ENCODE measurements at places on chromosomes 13 and 19. TPM values are rescaled to one million over a fixed set of nuclear protein-coding genes. Genes with fewer than 3 reads are reported as not detected.

- no peak for DNase-seq
Measured at GRCh38 chr13:45512098-45512496, 47.4 kb downstream of the COG3 start.

GRCh38 chr13:113597391-113598080, 13.0 kb downstream of the TFDP1 start:
- DNase-seq = no peak

DNA sequence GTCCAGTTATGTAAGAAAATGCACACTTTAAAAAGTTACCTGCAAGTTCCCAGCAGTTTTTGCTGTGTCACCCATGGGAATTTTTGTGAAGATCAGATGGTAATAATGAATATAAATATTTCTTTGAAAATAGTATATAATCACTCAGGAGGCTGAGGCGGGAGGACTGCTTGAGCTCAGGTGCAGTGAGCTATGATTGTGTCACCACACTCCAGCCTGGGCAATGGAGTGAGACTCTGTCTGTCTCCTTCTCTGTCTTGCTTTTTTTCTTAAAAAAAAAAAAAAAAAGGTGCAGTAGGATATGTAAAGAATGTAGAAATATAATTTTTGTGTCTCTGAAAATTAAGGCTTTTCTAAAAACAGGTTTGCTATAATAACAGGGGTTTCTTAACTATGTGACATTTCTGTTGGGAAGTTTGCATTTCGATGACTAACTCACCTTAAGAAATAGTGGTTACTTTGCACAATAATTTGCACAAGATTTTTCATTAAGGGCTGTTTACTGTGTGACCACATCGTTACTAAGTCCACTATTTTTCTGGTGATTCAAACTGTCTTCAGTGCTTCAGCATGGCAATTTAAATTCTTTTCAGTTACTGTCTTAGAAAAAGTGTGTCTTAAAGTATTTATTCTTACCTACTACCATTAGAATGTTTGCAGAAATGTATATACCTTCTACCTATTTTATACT, 37.3 kb downstream of the DNAJC3 start:
- DNase-seq = no peak

- no peak for DNase-seq
Measured at GRCh38 chr19:42250183-42250665, 4.7 kb downstream of the ERF start.

GRCh38 chr13:113553511-113554332, 30.8 kb upstream of the TFDP1 start:
- no peak for DNase-seq

DNA sequence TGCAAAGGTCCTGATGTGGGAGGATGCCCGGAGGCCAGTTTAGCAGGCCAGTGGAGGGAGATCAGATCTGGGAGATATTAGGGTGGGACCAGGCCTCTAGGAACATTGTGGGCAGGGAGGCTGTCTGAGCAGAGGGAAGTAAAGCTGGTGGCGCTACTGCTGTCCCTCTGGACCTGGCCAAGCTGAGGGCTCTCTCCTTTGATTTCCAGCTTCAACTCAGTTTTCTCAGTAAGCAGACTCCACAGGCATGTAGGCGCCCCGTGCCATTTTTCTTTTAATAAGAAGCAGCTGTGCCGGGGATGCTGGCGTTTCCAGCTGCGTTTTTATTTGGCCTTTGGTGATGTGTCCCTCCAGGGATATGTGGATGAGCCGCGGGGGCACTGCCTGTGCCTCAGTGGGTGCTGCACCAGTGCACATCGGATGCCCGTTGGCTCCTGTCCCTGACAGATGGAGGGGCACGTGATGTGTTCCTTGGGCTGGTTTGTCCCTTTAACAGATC, 6.7 kb downstream of the DNM2 start:
- DNase-seq = no peak

DNA sequence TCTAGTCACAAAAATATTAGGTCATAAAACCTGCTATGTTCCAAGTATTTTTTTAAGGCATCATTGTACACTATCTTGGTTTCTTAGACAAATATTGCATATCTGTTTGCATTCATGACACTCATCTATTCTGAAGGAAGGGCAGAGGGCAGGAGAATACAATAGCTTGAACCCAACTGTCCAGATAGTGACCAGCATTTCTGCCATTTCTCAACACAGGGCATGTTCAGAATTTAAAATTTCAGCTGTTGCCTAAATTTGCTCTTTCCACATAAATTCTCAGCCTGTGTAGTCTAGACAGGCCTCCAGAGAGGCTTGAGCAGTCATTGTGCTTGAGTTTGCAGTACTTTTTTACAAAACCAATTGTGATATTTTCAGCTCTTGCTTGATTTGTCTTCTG, 119.5 kb downstream of the ZAR1L start:
- no peak for DNase-seq

DNA sequence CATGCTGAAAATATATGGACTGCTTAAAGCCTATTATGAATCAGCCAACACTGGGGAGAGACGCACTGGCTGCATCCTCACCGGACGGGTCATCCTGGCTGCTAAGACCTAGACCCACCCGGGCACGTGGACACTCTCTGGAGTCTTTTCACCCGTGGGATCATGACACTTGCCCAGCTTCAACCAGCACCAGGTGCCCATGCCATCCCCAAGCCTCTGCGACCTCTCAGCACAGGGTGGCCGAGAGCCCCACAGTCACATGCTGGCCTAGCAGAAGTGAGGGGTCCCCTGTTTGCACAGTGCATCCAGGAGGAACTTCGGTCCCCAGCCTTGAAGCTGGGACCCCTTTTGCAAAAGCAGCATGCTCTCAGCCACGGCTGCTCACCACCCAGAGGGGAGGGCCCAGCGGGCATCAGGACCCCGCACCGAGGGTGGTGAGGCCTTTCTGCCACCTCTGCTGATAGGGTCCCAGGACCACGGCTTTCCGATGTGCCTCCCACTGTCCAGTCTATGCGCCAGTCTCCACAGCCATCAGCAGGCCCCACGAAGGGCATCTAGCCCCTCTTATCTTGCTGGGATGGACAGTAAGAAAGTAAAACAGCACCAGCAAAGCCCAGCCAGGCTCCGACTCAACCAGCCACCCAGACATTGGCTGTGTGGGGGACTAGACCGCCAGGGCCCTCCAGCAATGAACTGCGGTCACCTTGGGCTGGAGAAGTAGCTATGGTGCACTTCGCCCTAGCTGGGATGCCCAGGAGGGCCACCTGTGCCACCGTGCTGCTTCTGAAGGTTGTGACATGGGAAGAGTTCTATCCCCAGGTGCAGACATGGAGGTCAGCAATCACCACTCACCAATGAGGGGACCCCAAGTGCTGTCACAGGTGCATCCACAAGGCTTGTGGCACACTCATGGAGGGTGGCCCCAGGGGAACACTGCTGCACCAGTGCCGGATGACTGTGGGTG, 73.1 kb downstream of the CEBPG start:
- DNase-seq = no peak

- no peak for DNase-seq
Measured at GRCh38 chr19:45136507-45137178, 24.1 kb downstream of the NKPD1 start.

- no peak for DNase-seq
Measured at GRCh38 chr13:33377825-33378224, 92.3 kb upstream of the STARD13 start.

DNA sequence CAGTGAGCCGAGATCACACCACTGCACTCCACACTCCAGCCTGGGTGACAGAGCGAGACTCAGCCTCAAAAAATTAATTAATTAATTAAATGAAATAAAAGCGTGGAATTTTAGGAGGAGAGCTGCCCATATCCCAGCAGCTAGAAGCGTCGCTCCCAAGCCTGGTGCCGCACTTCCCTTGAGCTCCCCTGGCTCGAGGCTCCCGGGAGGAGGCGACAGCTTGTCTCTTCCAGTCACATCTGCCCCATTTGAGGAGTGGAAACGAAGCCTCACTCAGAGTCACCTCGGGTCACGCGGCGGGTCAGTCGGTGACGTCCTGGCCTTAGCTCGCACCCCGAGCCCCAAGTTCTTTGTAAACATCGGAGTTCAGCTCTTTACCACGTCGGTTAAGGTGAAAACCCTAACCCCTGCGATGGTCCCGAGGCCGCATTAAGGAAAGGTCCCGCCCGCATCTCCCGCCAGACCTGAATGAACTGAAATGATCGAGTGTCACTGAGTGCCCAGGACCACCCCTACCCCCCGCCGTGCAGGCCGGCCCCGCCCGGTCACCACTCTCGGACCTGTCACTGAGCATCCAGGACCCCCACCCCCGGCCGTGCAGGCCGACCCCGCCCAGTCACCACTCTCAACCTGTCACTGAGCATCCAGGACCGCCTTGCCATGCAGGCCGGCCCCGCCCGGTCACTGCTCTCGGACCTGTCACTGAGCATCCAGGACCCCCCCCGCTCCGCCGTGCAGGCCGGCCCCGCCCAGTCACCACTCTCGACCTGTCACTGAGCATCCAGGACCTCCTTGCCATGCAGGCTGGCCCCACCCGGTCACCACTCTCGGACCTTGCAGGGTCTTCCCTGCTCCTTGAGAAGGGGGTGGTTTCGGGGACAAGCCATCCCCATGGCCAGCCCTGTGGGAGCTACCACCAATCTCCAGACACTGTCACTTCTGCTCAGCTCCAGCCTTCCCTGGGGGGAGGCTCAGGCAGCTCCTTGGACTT, 176.9 kb downstream of the KDM4B start:
- no peak for DNase-seq

DNA sequence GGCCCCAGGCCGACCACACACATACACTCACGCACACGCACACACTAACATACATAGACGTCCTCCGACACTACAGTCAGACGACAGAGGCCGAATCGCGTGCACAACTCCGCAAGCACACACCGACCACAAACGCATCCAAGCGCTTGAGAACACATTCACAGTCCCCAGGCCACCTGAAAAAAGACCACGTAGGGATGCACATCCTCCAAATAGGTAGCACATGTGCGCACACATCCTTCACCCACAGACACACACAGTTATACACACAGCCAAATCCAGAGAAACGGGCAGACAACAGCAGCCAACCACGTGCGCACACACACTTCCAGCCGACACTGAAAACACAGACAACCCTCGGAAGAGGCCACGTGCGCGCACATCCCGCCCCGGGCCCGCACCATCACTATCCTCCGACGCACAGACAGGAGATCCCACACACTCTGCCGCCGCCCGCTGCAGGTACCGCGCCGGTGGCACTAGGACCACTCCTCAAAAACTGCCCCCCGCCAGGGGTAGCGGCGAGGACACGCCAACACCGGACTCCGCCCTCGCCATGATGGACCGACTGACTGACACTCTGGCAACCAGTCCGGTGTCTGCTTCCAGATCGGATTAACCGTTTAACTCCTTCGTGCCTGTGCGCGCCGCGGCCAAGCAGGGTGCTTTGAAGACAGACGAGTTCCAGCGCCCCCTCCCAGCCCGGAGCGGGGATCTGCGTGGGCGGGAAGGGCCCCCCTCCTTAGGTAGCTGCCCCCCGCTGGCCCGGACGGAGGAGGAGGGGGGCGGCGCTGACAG, 493 bp upstream of the PDE4A start:
- no peak for DNase-seq

- no peak for DNase-seq
Measured at GRCh38 chr19:39321117-39321831, 611 bp upstream of the LRFN1 start.

Gene RXFP2
- polyA plus RNA-seq = not detected

Gene SELENOV
- polyA plus RNA-seq = not detected

Gene CBY2
- polyA plus RNA-seq = not detected

Gene ZNF135
- polyA plus RNA-seq = 12.0 TPM

Gene LILRA2
- polyA plus RNA-seq = 1.6 TPM

Gene PCP2
- polyA plus RNA-seq = not detected

Gene DENND1C
- polyA plus RNA-seq = 1.3 TPM

Gene TMEM259
- polyA plus RNA-seq = 61.2 TPM

Gene LGALS4
- polyA plus RNA-seq = 2.6 TPM

Gene RAB3A
- 4.3 TPM for polyA plus RNA-seq

Measured in muscle of back (tissue), 13 donors.